ENCODE measurements at places on chromosomes 4 and X.

DNA sequence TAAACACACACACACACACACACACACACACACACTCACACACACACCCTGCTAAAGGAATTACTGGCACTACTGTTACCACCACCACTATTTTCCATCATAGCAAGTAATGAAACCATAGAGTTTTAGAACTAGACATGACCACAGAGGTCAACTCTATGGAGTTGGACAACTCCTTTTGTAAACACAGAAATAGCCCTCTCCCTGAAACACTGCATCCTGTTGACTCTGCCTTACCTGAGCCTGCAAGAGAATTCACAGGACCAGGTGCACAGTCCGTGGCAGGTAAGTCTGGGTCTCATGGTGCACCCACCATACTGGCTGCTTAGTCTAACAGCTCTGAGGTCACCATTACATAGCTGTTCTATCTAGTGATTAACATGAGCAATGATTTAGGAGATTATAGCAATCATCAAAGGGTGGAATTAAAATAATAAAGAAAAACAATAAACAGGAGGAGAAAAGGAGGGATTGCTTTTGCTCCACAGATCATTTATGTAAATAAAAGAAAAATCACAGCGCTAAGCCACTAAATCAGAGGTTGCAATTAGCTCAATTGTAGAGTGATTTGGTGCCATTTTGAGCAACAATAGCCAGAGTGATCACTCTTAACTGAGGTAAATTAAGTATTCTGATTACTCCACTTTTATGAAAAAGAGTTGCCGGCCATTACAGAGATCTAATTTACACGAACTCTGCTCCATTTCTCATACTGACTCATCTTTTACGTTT is 340.0 kb upstream of the RASGEF1B start:
- DNase-seq: no peak

DNA sequence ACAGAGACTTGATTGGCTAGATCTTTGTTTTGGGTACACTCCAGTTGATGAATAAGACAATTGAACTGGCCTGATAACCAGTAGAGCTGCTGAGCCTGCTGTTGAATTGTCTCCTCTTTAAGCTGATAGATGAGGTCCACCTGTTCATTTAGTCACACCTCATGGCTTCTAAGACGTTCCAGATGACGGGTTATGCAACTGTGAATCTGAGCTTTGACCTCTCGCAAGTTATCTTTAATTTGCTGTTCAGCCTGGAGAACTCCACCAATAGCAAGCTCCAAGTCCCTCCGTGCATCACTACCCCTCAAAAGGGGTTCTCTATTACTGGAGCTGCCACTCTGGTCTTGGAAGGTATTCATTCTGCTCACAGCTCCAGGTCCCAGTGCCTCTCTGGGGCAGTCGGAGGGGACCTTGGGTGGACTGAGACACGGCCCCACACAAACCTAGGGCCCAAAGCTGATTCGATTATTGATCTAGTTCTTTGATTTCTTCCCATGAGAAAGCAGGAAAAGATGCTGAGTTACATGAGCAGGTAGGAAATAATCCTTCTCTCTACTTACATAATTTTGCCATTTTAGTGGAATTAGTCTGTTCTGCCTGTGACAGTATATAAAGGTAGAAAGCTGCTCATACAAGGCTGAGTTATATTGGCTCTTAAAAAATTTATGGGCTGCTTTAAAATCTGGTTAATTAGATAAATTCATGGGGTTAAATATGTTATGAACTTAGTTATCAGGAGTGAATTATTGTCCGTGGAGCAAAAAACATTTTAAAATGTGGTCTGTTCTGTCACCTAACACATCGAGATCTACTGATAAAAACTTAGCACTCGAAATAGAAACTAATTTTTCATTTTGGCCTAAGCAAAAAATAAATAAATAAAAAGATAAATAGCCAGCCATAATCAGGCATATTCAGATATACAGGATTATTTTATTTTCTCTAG is 6.8 kb downstream of the MMAA start:
- DNase-seq: no peak

DNA sequence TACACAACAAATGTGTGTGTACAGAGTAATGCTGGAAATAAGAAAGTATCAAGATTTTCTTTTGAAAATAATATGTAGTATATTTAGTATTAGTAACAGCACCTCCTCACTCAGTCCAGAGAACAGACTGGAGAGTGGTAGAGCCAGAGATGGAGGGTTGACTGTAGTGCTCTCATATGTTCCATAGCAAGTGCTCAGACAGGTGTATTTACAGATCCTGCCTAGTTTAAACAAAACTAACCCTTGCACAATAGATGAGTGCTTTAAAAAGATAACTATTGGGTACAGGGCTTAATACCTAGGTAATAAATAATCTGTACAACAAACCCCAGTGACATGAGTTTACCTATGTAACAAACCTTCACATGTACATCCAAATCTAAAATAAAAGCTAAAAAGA is 381.0 kb upstream of the EMCN start:
- no peak for DNase-seq

DNA sequence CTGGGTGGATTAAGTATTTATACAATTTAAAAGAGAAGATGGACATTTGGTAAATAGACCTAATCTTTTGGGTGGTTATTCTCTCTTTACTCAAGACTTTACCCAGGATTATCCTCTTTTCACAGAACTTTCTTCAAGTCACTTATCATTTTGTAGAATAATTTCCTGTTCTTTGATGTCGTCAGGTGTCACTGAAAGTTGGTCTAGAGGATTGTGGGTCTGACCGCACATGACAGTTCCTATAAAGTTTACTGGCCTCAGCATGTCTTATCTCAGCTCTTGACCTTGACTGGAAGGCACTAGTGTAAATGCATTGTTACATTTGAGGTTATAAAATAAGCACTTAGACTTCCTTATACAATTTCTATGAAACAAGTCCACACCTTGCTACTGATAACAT is 139.9 kb upstream of the SLC4A4 start:
- DNase-seq: no peak

- DNase-seq: no peak
Measured at GRCh38 chr4:1583051-1583785, 100.9 kb downstream of the FAM53A start.

DNA sequence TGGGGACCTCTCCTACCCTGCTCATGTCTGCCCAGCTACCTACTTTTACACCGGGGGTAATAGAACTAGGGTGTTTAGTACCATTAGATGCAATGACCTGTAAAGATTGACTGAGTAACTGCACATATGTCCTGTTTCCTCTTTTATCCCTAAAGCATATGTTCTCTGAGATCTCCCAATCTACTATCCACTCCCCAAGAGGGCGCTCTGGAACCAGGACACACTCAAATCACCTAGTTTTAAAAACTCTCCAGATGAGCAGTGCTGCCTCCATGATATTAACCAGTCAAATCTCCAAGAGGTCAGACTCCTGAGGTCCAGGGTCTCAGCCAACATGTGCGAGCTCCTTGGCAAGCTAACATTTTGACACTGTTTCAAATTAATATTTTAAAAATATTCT is 87.0 kb upstream of the TSPAN5 start:
- no peak for DNase-seq

GRCh38 chrX:136773648-136774047 is 7.1 kb downstream of the ARHGEF6 start:
- no peak for DNase-seq

DNA sequence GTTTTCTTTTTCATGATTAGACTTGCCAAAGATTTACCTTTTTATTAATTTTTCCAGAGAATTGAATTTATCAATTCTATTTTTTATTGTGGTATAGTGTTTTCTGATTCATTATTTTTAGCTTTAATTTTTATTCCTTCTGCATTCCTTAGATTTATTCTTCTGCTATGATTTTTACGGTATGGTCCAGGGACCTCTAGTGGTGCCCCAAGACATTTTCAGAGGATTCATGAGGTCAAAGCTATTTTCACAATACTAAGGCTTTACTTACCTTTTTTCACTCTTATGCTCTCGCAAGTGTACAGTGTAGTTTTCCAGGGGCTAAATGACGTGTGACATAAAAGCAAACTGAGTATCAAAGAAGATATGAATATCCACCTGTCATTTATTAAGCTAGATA is 8.0 kb downstream of the RADX start:
- no peak for DNase-seq

DNA sequence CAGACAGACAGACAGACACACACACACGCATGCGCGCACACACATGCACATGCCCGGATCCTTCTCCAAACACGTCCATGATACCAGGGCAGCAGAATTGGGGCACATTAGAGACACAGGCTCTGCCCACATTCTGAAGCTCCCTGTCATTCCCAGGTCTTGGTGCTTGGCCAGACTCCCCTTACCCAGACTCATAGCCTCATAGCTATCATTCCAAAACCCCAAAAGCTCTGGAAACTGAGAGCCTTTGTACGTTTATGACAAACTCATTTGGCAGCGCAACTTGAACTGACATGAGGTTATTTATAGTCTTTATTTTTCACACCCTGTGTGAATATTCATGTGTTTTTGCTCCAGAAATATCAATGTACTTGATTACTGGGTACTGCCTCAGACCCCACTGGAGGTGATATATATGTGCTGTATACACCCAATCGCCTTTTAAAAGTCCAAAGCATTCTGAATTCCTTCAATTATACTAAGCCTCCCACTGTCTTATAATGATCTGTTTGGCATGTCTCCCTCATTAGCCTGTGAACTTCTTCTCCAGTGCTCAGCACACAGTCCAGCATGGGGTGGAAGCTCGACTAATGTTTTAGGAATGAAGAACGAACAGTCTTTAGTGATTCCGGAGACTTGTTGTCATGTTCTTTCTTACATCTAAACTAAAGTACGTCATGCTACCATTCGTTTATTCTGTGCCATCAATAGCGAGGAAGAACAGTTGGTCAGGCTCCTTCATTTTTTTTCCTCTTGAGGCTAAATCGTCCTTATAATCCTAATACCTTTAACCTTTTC is 45.0 kb downstream of the RTL9 start:
- no peak for DNase-seq

DNA sequence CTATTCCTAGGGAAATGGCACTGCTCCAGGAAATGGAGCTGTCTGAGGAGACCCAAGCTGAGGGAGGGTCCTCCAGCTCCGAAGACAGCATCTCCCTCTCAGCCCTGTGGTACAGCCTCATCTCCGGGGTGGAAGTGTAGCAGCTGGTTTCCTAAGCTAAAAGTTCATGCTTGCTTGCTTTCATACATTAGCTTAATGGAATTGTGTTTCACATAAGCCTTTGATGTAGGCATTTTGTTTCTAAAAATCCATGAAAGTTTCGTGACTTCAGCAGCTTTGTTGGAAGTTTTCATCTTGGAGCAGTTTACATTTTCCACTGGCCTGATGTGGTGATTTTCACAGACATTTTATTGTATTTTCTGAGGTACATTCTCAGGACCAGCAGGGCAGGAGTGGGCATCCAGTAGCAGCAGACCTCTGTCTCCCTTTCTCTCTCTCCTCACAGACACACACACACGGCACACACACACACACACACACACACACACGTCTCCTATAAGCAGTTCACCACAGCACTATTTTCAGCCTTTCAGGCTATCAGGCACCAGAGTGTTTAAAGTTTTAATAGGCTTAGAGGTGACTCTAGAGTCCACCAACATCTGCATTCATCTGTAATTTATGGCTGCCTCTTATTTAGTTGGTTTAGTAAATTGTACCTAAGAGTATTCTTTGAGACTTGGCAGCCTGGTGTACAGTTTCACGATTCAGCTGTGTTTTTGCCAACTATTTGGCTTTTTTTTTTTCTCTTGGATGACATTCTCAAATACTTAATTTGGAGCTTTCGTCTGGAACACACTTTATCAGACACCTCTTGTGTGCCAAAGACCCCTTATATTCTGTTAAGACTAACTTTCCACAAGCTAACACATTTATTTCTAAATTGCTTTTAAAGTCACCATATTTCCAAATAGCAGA is 225.8 kb upstream of the SFRP2 start:
- no peak for DNase-seq

- DNase-seq: no peak
Measured at GRCh38 chrX:63993936-63994335, 208.9 kb upstream of the ARHGEF9 start.

DNA sequence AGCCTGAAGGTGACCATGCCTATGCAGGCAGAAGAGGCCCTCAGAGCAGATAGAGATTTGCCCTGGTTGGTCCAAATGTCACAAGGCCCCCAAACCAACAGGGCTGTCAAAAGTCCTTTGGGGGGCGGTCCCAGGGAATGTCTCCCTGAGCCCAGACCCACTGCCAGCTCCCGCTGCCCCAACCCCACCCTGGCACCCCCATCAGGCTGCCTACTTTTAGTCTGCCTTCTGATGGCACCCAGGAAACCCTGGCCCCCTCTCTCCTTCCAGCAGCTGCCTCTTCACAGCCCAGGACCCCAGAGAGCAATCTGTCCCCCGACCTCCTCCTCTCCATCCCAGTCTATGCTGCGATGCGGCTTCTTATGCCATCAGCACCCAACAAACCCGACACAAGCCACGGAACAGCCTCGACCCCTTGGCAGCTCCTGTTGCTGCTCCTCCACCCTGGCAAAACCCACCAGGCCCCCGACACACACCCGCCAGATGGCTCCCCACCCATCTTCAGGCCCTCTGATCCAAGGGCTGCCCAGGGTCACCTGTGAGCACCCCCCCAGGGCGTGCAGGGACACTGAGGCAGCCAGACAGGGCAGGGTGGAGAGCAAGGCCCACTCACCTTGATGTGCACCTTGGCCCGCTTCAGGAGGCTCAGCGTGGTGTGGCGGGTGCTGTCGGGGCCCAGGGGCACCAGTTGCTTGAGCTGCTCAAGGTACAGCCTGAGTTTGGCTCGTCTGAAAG is 9.9 kb downstream of the MXD4 start:
- no peak for DNase-seq

GRCh38 chr4:123107444-123108252 is 185.3 kb upstream of the NUDT6 start:
- no peak for DNase-seq

- DNase-seq: no peak
Measured at GRCh38 chr4:77039796-77040195, 36.0 kb downstream of the CCNI start.

- DNase-seq: no peak
Measured at GRCh38 chrX:15160558-15161095, 109.3 kb downstream of the ASB9 start.

DNA sequence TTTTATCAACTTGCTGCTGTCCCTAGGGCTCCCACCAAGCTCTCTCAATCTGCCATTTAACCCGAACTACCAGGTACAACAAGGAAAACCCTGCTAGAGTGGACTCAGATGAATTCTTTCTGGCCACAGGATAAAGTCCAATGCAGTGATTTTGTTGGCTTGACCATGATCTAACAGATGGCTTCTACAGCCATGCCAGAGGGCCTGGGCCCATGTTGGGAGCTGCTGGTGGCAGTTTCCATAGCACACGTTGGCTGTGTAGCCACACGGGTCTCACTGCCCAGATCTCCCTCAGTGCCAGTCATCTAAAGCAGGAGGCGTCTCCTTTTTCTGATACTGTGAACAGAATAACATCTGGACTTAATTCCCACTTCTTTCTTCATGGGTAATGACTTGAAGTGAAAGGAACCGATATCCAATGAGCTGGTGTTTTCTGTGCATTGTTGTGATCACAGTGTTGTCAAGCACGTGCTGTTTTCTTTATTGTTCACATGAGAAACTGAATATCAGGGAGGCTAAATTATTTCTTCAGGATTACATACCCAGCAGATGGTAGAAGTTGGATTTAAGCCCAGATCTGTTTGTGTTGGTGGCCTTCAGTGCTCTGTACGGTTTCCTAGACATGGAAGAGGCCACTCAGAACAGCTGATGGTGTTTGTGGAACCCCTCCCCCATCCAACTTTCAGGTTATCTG is 85.2 kb upstream of the CLCN4 start:
- DNase-seq: no peak

GRCh38 chrX:118349188-118349587 is 3.3 kb downstream of the WDR44 start:
- DNase-seq: no peak

Data from stimulated activated CD4-positive, alpha-beta T cell treated with anti-CD3 and anti-CD28 coated beads, Interleukin-1b, Interleukin-23, amount 100 ng/mL, for 1 hour (primary cell).